HFF-Myc (cell line): ENCODE measurements at places on chromosomes 3 and 15.

- no peak for DNase-seq
These were observed 461.4 kb upstream of the ONECUT1 start for GRCh38 chr15:53251523-53251922.

GRCh38 chr3:108713816-108714215 is 43.4 kb downstream of the RETNLB start:
- no peak for DNase-seq

DNA sequence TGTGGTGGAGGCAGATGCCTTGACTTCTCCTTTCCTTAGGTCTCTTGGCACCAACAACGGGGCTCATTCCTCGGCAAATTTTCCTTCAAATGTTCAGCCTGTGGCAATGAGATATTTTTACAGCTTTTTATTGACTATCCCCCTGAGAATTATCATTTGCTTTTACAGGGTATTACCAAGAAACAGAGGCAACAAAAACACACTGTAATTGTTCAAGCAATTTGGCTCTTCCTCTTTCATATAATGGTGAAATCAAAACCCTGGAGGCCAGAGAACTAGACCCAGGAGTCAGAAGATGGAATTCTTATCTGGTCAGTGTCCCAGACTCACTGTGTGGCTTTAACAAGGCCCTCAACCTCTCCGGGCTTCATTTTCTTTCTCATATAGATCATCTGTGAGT is 40.1 kb downstream of the TRIM42 start:
- DNase-seq = no peak

GRCh38 chr3:59660852-59661625 is 611.2 kb upstream of the CFAP20DC start:
- no peak for DNase-seq

- no peak for DNase-seq
These were observed 26.8 kb downstream of the CAPN3 start for GRCh38 chr15:42385980-42386700.

GRCh38 chr3:122964811-122965210 is 62.8 kb downstream of the SEMA5B start:
- DNase-seq = no peak

DNA sequence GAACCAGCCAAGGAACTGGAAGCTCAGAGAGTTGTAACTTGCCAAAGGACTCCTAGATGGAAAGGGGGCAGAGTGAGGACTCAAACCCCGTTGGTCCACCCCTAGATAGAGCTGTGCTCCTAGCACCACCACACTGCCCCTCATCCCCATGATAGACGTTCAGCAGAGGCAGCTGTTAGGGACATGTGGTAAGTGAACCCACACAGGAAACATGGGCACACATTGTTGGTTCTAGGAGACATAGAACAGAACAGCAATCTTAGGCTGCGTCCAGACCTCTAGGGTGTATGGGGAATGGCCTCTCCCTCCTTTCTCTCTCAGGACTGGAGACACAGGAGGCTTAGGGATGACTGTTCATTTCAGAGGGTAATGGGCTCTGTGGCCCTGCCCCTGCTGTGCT is 102.7 kb downstream of the ANP32A start:
- DNase-seq = no peak

- DNase-seq = no peak
These were observed 5.2 kb downstream of the HYAL2 start for GRCh38 chr3:50317300-50317699.
